Aorta (tissue), 5 donors: ENCODE measurements at places on chromosomes 4 and X. TPM values are rescaled to one million over a fixed set of nuclear protein-coding genes. Genes with fewer than 3 reads are reported as not detected.

Gene FRMPD4
- total RNA-seq, result not detected

DNA sequence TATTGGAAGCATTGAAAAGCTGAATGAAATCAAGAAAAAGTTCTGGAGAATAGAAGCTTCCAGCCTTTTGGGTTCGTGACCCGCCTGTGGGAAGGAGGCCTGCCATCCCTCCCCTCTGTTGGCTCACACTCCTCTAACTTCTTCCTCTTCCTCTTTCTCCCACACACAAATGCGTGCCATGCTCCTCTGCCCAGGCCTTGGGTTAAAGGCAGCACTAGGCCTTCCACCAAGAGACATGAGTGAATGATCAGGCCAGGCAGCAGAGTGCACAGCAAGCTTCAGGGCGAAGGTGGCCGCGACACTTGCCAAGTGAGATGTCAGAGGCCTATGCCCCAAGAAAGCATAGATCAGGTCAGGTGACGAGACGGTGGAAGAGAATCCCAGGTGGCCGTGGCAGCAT lies 38.4 kb downstream of the FAM193A start:
- no peak overlapping the region for H3K4me3 ChIP-seq
- H3K36me3 ChIP-seq, result no peaks in the 10 kb centered on the region
- H3K27me3 ChIP-seq, result no peaks in the 10 kb centered on the region
- DNase-seq, result no peak
- no peak overlapping the region for H3K27ac ChIP-seq

GRCh38 chr4:107183155-107183774 lies 147.2 kb upstream of the DKK2 start:
- no peak overlapping the region for H3K4me3 ChIP-seq
- DNase-seq, result no peak
- H3K27ac ChIP-seq, result no peak overlapping the region
- H3K27me3 ChIP-seq, result no peaks in the 10 kb centered on the region
- no peaks in the 10 kb centered on the region for H3K36me3 ChIP-seq

GRCh38 chr4:38161208-38162113 lies 201.3 kb downstream of the PTTG2 start:
- no peak overlapping the region for H3K27ac ChIP-seq
- H3K27me3 ChIP-seq, result no peaks in the 10 kb centered on the region
- DNase-seq, result no peak
- no peak overlapping the region for H3K4me3 ChIP-seq

DNA sequence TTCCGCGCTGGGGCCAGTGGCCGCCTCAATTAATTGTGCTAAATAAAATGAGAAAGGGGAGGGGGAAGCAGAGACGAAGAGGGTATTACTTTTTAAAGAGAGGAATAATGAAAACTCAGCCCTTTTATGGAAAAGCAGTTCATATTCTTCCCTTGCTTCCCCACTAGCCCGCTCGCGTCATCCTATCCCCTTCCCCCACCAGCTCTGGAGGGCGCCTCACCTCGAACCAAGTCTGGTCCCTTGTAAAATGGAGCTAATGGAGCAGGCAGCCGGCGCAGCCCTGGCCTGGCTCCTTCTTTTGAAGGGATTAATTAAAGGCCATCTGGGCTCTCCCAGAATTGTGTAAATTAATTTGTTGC lies 511 bp upstream of the NKX6-1 start:
- DNase-seq, result no peak
- no peak overlapping the region for H3K27ac ChIP-seq
- no peaks in the 10 kb centered on the region for H3K4me1 ChIP-seq
- H3K36me3 ChIP-seq, result no peaks in the 10 kb centered on the region
